Right cardiac atrium (tissue), 5 donors: ENCODE measurements at places on chromosomes 7 and 10. TPM values are rescaled to one million over a fixed set of nuclear protein-coding genes. Genes with fewer than 3 reads are reported as not detected.

DNA sequence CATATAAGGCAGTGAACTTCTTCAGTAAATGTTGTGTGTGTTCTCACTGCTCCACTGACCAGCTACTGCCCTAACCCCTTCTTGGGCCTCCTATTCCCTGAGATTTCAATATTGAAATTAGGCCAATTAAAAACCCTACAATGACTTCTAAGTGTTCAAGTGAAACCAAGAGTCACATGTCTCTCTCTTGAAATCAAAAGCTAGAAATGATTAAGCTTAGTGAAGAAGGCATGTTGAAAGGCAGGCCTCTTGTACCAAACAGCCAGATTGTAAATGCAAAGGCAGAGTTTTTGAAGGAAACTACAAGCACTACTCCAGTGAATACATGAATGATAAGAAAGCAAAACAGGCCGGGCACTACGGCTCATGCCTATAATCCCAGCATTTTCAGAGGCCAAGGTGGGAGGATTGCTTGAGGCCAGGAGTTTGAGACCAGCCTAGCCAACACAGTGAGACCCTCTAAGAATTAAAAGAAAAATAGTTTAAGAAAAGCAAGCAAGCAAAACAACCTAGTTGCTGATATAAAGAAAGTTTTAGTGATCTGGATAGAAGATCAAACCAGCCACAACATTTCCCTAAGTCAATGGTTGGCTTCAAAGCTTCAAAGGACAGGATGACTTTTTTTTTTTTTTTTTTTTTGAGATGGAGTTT lies 22.3 kb downstream of the BRAF start:
- DNase-seq, result no peak

The THSD7A gene
- polyA plus RNA-seq, result 0.34 TPM

- DNase-seq, result no peak
Measured at GRCh38 chr7:116673457-116673865, 1.5 kb downstream of the MET start.

DNA sequence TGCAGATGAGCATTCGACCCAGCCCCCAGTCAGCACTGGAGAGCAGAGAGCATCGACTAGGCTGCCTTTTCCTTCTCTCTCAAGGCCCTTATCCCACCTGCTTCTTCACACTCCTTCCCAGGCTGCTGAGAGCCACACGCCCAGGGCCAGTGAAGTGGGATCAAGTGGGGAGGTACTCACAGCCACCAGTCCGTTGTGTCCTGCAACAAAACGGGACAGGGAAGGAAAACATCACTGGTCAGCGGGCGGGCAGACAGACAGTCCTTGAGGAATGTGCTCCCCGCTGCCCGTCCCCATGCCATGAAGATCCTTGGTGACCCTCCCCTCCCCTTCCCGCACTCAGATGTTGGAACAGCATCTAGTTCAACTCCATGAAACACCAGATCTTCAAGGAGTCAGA lies 4.2 kb downstream of the PYROXD2 start:
- DNase-seq, result no peak

- no peak for DNase-seq
Measured at GRCh38 chr7:48250441-48250951, 79.2 kb downstream of the ABCA13 start.

The ASAH2 gene
- polyA plus RNA-seq, result 0.43 TPM

- peak; percentile 93 for DNase-seq
Measured at GRCh38 chr7:140640727-140641523, at the start of gene DENND2A. Gene DENND2A (minus strand): TSS chr7:140640813. CDS start chr7:140602397, 38,416 bp downstream.

GRCh38 chr7:81170291-81170690 lies 251.4 kb upstream of the SEMA3C start:
- DNase-seq, result no peak

The SEMA3E gene
- 0.02 TPM for polyA plus RNA-seq

DNA sequence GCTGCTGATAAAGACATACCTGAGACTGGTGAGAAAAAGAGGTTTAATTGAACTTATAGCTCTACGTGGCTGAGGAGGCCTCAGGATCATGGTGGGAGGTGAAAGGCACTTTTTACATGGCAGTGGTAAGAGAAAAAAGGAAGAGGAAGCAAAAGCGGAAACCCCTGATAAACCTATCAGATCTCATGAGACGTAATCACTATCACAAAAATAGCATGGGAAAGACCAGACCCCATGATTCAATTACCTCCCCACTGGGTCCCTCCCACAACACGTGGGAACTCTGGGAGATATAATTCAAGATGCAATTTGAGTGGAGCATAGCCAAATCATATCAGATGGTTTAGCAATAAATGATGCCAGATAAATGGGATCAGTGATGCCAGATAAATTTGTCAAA lies 892.0 kb upstream of the CELF2 start:
- DNase-seq, result no peak
